ENCODE measurements at places on chromosomes 11 and 22.

DNA sequence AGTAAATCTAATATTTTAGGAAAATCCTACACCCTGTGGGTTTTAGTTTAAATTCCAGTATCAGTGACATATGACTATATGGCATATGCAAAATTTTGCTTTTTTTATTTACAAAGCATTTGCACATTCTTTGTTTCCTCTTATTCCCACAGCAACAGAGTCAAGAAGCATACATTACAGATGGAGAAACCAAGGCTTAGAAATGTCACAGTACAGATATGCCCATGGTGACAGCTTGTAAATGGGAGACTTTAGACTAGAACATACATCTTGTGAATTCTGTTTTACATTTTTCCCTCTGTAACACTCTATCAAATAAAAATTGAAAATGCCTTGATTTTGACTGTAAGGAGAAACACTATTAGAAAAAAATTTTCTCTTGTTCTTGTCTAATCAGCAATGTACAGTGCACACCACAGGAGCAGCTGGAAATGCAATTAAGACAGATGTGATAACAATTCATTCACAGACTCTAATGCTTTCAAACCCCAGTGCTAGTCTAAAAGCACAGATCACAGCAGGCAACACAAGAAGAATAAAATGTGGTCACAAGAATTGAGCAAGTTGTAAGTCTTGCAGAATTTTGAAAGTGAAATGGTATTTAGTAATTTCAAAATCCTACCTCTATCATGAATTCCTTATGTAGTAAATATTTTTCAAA is 375.9 kb downstream of the LUZP2 start:
- DNase-seq, result no peak

GRCh38 chr11:93843906-93844305 is 6.5 kb downstream of the VSTM5 start:
- DNase-seq, result peak; percentile 2

- DNase-seq, result no peak
Observed at GRCh38 chr11:10667521-10667885, 26.1 kb downstream of the IRAG1 start.

DNA sequence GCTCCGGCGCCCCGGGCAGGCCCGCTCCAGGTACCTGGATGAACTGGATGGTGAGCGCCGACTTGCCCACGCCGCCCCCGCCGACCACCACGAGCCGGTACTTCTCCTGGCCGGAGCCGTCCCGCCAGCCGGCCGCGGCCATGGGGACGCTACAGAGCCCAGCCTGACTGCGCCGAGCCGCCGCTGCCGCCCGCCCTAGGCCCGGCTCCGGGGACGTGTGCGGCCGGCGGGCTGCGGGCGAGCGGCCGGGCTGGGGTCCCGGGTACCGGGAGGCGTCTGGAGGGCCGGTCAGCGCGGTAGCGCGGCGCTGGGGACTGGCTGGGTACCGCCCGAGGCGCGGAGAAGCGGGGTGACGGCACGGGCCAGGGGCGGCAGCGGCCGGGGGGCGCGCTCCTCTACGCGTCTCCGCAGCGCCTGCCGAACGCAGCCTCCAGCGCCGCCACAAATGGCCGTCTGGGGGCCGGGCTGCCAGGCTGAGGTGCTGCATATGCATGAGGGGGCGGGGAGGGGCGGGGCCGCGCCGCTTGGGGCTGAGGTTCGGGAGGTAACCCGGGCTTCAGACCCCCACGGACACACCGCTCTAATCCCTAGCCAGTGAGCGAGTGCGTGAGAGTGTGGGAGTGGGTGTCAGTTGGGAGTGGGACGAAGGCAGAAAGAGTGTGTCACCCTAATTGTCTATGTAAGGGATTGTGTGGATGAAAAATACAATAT is at the start of gene RRAS2:
Gene RRAS2, minus strand, starts transcription at position 455 of the 711 bp plus-strand sequence. Its CDS starts 313 bp downstream, at position 142.
- peak; percentile 88 for DNase-seq

DNA sequence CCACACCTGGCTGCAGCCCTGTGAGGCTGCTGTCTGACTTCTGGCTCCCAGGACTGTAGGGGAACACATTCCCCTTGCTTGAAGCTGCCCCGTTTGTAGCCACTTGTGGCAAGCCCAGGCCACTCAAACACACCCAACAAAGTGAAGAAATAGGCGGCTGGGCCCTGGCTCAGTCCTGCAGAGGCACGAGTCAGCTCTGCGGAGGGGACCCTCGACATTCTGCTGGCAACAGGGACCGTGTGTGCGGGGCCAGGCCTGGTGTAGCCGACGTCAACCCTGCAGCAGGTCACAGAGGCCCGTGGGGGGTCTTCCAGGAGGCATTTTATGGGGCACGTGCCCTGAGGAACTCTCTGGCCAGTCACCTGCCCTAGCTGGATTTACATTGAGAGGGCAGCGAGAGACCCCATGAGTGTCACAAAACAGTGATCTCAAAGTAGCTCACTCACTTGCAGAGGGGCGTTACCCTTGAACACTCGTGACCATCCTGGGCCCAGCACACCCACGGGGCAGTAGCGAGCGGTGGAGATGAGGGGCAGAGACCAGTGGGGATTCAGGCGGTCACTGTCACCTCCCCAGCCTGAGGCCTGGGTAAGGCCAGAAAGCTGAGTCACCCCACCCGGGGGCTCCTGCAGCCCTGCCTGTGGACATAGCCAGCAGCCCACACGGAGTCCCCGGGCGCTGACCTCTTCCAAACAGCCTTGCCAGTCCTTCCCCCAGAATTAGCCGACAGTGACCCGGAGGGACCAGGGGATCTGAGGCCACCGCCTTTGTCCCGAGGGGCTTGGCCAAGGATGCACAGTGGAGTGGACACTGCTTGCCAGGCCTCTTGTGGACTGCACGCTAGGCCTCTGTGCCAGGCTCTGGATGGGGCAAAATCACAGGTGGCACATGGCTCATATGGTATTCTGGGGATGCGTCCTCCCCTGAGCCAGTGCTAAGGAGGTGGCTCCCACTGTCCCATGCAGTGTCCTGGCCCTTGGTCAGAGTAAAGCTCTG is 139.5 kb downstream of the CTTN start:
- no peak for DNase-seq

- no peak for DNase-seq
Observed at GRCh38 chr11:9753021-9753420, 89.1 kb downstream of the SWAP70 start.

DNA sequence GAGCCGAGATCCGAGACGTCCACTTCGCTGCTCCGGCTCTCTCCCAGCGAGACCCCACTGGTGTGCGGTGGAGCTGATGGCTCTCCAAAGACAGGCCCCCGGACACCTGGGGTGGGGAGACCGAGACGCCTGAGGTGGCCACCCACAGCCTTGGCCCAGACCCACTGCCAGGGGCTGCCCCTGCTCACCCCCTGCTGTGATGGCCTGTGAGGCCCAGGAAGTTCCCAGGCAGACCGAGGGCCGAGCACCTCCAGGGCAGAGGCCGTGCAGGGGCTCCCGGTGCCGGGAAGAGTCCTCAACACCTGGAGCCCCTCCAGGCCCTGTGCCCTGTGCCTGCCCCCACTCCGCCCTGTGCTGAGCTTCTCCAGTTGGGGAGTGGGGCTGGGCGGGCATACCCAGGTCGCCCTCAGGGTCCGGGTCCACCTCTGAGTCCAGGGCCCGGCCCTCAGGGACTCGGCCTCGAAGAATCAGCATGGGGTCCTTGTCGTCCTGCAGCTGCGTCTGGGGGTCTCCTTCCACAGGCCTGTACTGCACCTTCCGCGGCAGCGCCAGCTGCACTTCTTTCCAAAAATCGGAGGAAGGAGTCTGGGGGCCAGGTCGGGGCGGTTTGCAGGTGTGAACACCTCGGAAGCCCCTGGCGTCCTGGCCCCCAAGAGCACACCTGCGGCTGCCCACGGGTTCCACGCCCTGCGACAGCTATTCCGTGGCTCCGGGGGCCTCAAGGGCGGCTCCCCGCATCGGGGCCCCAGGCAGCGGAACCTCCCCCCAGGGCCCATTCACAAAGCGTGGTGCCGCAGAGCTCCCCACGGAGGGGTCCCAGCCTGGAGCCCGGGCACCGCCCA is 8.6 kb downstream of the SIGIRR start:
- peak; percentile 82 for DNase-seq

GRCh38 chr11:77172666-77172982 is 44.6 kb downstream of the MYO7A start:
- no peak for DNase-seq

- no peak for DNase-seq
Observed at GRCh38 chr22:19410941-19411689, 20.4 kb downstream of the HIRA start.

- DNase-seq, result peak; percentile 69
Observed at GRCh38 chr11:1404461-1405185, 14.9 kb downstream of the BRSK2 start.

All from kidney (tissue), 22 donors.